ENCODE measurements at places on chromosomes 2 and 18.

GRCh38 chr18:22558945-22559385 is 141.2 kb upstream of the CTAGE1 start:
- no peak for DNase-seq

DNA sequence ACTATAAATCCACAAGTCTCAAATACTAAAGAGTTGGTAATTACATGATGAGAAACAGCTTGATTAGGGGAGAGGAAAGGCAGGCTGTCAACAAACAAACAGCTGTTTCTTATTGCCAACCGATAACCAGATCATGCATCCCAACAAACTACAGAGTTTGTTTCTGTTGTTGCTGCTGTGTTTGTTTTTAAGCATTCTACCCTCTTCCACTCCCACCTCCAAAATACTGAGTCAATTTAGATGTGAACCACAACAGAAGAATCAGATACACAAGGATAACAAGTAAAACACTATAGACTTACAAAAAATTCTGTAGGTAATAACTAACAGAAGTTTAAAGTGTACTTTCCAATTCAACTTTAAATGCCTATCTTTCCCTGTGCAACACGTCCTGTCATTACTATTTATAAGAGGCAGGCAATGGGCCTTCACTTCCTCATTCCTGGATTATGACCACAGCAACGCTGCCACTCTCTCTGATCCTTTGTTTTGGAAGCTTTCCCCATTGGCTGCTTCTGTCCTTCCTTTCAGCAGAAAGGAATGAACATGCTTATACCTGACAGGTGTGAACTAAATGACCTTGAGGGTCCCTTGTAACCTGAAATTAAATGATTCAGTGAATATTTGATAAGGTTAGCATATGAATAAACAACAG is 152.0 kb downstream of the SRBD1 start:
- no peak for DNase-seq

- no peak for DNase-seq
These were observed 433.3 kb downstream of the NBAS start for GRCh38 chr2:15127876-15128275.

- DNase-seq: no peak
These were observed 43.1 kb downstream of the C2orf74 start for GRCh38 chr2:61205132-61205531.

DNA sequence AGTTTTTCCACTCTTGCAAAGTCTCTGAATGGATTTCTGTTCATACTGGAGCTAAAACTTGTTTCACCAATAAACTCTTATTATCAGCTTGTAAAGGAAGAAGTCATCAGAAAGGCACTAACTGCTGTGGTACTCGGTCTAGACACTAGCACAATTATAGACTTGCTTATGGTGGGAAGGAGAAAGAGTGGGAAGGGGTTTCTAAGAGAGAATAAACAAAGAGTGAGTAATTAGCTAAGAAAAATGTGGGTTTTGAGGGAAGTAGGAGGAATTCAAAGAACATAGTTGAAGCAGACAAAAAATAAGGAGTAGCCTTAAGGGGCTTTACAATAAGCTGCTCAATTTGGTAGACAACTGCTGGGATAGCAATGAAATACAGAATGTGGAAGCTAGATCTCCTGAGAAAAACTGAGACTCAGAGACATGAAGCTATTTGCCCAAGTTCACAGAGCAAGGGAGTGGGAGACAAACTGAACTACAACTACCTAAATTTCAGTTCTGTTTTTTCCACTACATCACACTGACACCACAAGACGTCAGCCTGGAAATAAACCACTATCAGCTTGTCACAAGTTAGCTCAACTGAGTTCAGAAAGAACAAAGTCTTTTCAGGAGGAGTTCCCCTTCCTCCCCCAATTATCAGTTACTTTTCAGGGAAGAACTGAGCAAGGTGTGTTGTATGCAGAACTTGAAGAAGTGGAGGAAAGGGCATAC is 59.7 kb downstream of the MAP4K3 start:
- DNase-seq: no peak

- no peak for DNase-seq
These were observed 57.8 kb upstream of the NEUROD1 start for GRCh38 chr2:181738074-181738473.

DNA sequence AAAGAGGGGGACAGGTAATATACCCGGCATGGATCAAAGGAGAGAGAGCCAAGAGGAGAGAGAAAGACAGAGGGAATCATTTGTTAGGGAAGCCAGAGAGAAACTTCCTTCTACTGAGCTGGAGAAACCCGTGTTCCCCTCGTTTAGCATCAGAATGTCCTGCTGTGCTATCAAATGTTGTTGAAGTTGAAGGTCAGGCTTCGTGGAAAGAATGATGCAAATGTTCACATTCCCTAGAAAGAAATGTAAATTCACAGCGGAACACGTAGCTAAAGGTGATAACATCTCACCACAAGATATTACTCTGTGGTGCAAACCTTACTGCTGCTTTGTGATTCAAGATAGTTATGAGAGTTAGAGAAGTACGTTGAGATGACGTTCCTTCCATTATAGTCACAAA is 258.1 kb downstream of the LNPK start:
- DNase-seq: no peak

DNA sequence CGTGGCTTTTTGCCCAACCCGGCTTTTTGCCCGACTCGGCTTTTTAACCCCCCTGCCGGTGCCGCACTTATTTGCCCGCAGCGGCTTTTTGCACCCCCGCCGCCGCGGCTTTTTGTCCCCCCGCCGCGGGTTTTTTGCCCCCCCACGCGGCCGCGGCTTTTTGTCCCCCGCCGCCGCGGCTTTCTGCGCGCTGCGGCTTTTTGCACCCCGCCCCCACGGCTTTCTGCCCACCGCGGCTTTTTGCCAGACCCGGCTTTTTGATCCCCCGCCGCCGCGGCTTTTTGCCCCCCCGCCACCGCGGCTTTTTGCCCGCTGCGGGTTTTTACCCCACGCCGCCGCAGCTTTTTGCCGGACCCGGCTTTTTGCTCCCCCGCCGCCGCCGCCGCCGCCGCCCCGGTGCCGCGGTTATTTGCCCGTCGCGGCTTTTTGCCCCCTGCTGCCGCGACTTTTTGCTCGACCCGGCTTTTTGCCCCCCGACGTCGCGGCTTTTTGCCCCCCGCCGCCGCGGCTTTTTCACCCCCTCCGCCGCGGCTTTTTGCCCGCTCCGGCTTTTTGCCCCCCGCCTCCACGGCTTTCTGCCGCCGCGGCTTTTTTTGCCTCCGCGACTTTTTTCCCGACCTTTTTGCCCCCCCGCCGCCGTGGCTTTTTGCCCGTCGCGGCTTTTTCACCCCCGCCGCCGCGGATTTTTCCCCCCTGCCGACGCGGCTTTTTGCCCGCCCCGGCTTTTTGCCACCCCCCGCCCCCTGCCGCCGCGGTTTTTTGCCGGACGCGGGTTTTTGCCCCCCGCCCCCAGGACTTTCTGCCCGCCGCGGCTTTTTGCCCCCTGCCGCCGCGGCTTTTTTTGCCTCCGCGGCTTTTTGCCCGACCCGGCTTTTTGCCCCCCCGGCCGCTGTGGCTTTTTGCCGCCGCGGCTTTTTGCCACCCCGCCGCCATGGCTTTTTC is 2786.5 kb downstream of the RPIA start:
- DNase-seq: no peak

- DNase-seq: no peak
These were observed 464 bp downstream of the COL4A4 start for GRCh38 chr2:227163485-227163997.

GRCh38 chr2:236393101-236393500 is 128.9 kb upstream of the ASB18 start:
- DNase-seq: no peak

- DNase-seq: no peak
These were observed 290.2 kb upstream of the TCF4 start for GRCh38 chr18:55878224-55878623.

GRCh38 chr2:65282477-65283053 is 54.9 kb downstream of the ACTR2 start:
- no peak for DNase-seq

- no peak for DNase-seq
These were observed 172.8 kb upstream of the RBMS1 start for GRCh38 chr2:160666154-160667060.

DNA sequence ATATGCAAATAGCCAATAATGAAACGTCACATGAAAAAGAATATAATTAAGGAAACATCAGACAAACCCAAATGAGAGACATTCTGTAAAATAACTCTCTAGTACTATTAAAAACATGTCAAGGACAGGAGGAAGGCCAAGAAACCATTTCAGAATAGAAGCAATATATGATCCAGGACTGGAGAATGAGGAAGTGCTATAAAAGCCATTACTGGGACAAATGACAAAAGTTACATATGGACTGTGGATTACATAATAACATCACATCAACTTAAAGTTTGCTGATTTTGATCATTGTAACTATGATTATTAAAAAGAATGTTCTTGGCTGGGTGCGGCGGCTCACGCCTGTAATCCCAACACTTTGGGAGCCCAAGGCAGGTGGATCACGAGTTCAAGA is 81.3 kb downstream of the CRACDL start:
- DNase-seq: no peak

DNA sequence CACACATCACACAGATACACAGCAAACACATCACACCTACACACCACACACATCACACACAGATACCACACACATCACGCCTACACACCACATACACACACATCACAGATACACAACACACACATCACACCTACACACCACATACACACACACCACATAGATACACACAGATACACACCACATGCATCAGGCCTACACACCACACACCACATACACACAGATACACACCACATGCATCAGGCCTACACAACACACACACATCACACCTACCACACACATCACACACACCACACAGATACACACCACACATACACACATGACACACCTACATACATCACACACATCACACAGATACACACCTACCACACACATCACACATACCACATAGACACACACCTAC is 158.8 kb downstream of the NDUFA10 start:
- no peak for DNase-seq

GRCh38 chr18:43772907-43773306 is 495.6 kb upstream of the SYT4 start:
- DNase-seq: no peak

Data from effector CD8-positive, alpha-beta T cell (primary cell).